Substantia nigra (tissue), 51 donors: ENCODE measurements at places on chromosomes 3 and 15.

GRCh38 chr15:90004671-90005070 is 3.5 kb downstream of the ZNF710 start:
- no peak for DNase-seq

DNA sequence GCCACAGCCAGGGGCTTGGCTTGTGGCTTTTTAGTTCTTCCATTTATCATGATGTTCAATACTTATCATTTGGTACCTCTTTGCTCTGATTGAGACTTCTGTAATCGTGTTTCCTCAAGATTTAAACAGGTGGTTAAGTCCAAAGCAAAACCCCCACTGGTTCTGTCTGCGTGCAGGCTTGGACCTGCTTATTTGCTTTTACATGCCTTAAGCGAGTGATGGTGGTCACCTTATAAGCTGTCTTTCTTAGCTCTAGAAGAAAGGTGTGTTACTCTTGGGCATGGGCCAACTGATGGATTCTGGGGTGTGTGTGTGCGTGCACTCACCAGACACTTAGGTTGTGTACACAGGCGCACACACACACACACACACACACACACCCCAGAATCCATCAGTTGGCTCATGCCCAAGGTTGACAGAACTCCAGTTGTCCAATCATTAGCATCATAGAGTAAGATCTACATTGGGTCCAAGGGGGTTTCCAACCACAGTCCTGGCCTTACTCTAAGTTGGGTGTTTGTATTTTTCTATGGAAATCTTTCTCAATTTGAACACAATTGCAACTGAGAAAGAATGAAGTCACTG is 1.2 kb downstream of the MYZAP start:
- no peak for DNase-seq

DNA sequence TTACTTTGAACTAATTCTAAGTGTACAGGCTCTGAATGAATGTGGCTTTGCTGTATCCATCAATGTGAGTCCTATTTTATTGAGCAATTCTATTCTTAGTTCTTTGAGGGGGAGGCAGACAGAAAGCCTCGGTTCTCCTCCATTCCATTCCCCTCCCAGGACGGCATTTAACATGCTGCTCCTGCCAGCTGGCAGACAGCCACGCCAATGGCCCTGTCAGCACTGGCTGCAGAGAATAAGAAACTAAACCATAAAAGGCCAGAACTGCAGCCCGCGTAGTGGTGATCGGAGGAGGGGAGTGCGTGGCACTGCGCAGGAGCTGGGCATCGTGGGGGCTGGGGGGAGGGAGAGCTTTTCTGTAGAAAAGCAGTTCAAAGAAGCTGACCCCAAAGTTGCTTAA is 76.0 kb upstream of the HACD2 start:
- peak; percentile 60 for DNase-seq

DNA sequence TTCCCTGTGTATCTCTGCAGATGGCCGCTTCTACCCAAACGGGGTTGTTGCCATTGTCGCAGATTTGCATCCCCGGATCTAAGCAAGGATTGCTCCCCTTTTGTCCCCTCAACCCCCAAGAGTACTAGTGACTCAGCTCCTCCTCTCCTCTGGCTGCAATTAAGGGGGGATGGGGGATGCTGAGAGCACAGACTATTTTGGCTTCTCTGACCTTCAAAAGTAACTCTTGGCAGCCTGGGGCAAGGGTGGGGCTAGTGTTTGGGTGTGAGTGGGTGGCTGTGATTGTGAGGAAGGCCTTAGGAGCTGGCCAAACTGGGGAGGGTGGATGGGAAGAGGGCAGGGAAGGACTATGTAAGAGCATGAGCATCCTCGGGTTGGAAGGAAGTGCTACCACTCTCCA is 1.2 kb upstream of the MAP1A start:
- no peak for DNase-seq

GRCh38 chr3:193859195-193859594 is 266.2 kb downstream of the OPA1 start:
- no peak for DNase-seq

GRCh38 chr15:74229686-74230085 is 6.4 kb upstream of the CCDC33 start:
- DNase-seq, result no peak

GRCh38 chr3:107366766-107367165 is 10.5 kb upstream of the CCDC54 start:
- DNase-seq, result no peak

DNA sequence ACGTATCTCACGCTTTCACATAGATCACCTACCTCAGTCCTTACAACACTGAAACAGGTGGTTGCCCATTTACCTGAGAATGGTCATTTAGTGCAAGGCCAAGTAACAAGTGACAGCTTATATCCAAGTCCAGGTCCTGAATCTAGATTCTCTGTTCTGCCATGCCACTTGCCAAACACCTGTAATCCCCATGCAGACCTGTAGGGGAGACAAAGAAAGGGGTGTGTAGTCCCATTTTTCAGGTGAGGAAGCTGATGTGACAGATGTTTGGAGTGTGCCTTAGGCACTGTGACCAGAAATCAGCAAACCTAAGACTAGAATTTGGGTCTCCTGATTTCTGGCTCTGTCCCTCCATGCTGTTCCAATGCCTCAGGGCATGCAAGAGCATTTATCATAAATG is 12.7 kb downstream of the ZNF35 start:
- DNase-seq, result no peak
